ENCODE measurements at places on chromosomes 4 and X. TPM values are rescaled to one million over a fixed set of nuclear protein-coding genes. Genes with fewer than 3 reads are reported as not detected.

DNA sequence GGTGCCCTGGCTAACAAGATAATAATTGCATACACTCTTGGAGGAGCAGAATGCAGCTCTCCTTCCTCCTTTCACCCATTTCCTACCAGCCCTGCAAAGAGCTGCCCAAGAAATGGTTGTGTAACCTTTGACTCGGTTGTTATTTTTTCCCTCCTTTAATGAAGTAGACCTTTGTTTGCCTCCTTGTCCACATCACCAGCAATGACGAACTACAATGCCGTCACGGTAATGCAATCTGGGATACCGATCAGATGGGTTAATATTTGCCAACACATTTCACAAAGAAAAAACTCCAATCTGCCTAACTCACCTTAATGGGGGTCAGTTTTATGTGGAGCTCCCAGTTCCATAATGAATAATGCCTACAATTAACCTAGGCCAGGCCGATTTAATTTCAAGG is 32.0 kb downstream of the GPRIN3 start:
- DNase-seq = no peak
- H3K4me1 ChIP-seq = no peaks in the 10 kb centered on the region
- no peak overlapping the region for H3K4me3 ChIP-seq
- no peaks in the 10 kb centered on the region for H3K36me3 ChIP-seq
- H3K27me3 ChIP-seq = no peaks in the 10 kb centered on the region

DNA sequence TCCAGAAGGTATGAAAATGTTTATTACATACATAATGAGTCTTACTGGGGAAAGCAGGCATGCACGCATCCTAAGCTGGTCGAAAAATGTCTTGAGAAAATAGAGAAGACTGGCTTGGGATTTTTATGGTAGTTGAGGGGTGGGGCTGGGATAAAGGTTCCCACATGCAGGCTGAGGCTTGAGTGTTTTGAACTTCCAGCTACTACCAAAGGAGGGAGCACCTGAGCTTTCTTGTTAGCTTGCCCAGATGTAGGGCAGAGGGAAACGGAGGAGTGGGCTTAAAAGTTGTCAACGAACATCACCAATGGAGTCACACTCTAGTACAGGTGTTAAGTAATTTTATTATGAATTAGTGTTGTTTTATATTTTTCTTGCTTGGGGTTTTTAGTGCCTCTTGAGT is 39.6 kb upstream of the SRPX start:
- H3K4me1 ChIP-seq = peaks cover 22% of the 10 kb centered on the region
- H3K27ac ChIP-seq = no peak overlapping the region
- H3K27me3 ChIP-seq = no peaks in the 10 kb centered on the region
- no peak for DNase-seq
- H3K4me3 ChIP-seq = no peak overlapping the region

- no peak overlapping the region for H3K4me3 ChIP-seq
- H3K4me1 ChIP-seq = no peaks in the 10 kb centered on the region
- H3K36me3 ChIP-seq = no peaks in the 10 kb centered on the region
- no peak overlapping the region for H3K27ac ChIP-seq
- H3K27me3 ChIP-seq = no peaks in the 10 kb centered on the region
Measured at GRCh38 chrX:147679356-147680005, 232.2 kb upstream of the FMR1 start.

DNA sequence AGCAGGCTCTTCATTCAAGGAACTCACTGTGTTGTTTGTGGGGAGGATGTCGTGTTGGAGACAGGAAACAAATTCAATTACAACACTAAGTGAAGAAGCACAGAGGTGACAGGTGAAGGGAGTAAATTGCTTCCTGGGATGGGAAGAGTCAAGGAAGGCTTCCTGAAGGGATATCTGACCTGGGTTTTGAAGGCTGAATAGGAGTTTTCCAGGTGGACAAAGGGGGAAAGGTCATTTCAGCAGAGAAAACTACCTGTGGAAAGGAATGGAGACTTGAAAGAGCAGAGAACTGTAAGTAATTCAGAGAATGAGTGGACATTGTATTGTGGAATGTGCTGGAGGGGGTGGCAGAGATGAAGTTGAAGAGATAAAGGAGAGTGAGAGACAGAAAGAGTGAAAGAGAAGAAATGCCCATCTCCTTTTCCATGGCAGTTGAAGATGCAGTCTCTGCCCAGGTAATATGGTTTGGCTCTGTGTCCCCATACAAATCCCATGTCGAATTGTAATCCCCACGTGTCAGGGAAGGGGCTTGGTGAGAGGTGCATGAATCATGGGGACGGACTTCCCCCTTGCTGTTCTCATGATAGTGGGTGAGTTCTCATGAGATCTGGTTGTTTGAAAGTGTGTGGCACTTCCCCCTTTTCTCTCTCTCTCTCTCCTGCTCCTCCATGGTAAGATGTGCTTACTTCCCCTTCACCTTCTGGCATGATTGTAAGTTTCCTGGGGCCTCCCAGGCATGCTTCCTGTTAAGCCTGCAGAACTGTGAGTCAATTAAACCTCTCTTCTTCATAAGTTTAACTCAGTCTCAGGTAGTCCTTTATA is 205.7 kb upstream of the BCOR start:
- H3K36me3 ChIP-seq = peaks cover 1% of the 10 kb centered on the region
- H3K4me1 ChIP-seq = no peaks in the 10 kb centered on the region
- no peak overlapping the region for H3K27ac ChIP-seq
- H3K27me3 ChIP-seq = no peaks in the 10 kb centered on the region

- peaks cover 8% of the 10 kb centered on the region for H3K36me3 ChIP-seq
- no peak for DNase-seq
Measured at GRCh38 chr4:146450524-146450923, 71.2 kb downstream of the SLC10A7 start.

DNA sequence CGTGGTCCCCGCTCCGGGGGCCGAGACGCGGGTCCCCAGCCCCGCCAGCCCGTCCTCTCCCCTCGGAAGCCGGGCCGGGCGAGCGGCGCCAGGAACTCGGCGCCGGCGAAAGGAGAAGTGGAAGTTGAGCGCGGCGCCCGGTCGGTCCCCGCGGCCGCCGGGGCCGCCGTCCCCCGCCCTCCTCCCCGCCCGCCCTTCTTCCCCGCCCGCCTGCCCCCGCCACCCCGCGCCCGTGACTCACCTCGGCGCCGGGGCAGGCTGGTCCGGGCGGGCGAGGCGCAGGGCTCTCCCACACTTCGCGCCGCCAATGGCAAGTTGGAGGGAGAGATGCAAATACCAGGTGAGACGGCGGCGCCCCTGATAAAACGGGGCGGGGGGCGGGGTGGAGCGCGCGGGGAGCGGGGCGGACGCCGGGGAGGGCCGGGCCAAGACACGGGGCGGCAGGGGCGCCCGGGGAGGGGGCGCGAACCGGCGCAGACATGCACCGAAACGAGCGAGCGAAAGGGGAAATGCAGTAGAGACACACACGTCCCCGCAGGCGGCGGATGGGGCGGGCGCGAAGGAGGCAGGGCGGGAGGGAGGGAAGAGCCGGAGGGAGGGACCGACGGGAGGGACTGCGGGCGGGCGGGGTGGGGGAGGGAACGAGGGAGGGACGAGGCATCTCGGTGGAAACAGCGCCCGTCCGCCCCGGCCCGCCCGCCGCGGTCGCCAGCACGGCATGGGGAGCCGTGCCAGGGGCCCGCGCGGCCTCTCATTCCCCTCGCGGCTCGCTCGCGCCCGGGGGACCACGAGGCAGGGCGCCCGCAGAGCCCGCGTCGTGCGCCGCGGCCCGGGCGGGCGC is at the start of gene ELF4:
Gene ELF4, minus strand, starts transcription at position 119 of the 841 bp plus-strand sequence. CDS start 29,167 bp downstream, outside the sequence.
- peak within 1 kb of the TSS; percentile 84 for H3K4me3 ChIP-seq
- no peaks in the 10 kb centered on the region for H3K27me3 ChIP-seq
- H3K36me3 ChIP-seq = no peaks in the 10 kb centered on the region
- peak; percentile 81 for DNase-seq

Gene KLB
- not detected for total RNA-seq

Gene ADH4
- not detected for total RNA-seq
